Activated CD8-positive, alpha-beta memory T cell treated with anti-CD3 and anti-CD28 coated beads for 1 hour (primary cell): ENCODE measurements at places on chromosomes 12 and 14.

DNA sequence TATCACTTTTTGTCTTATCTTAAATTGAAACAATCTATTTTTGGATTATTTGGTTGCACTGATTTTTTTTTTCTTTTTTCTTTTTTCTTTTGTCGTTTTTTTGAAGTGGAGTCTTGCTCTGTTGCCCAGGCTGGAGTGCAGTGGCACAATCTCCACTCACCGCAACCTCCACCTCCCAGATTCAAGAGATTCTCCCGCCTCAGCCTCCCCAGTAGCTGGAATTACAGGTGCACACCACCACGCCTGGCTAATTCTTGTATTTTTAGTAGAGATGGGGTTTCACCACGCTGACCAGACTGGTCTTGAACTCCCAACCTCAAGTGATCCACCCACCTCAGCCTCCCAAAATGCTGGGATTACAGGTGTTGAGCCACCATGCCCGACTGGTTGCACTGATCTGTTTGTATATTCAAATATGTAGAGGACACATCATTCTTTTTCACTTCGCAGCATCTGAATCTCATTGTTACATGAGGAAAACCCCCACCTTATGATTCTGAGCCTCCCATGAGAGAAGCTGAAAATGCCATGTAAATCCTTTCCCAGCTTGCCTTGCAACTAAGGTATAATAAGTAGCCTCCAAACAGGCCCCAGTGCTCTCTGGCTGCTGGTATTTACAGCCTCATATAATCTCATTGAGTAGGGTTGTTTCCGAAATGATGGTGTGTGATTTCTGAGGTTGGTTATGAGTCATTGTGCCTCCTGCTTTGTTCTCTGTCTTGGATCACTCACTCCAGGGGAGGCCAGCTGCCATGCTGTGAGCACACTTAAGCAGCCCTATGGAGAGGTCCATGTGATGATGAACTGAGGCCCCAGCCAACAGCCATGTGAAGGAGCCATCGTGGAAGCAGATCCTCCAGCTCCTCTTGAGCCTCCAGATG, 5.2 kb upstream of the HSP90B1 start:
- DNase-seq, result no peak

DNA sequence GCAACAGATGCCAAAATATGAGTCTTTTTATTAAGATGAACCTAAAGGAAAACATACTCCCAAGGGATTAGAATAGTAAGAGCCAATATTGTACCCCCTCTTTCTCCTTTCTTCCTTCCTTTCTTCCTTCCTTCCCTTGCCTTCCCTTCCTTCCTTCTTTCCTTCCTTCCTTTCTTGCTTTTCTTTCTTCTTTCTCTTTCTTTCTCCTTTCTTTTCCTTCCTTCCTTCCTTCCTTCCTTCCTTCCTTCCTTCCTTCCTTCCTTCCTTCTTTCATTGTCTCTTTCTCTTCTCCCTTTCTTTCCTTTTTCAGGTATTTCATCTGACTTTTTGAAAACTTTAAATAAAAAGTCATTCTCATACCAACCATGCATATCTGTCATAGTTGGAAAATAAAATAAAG, 892.5 kb downstream of the LRFN5 start:
- DNase-seq, result no peak

DNA sequence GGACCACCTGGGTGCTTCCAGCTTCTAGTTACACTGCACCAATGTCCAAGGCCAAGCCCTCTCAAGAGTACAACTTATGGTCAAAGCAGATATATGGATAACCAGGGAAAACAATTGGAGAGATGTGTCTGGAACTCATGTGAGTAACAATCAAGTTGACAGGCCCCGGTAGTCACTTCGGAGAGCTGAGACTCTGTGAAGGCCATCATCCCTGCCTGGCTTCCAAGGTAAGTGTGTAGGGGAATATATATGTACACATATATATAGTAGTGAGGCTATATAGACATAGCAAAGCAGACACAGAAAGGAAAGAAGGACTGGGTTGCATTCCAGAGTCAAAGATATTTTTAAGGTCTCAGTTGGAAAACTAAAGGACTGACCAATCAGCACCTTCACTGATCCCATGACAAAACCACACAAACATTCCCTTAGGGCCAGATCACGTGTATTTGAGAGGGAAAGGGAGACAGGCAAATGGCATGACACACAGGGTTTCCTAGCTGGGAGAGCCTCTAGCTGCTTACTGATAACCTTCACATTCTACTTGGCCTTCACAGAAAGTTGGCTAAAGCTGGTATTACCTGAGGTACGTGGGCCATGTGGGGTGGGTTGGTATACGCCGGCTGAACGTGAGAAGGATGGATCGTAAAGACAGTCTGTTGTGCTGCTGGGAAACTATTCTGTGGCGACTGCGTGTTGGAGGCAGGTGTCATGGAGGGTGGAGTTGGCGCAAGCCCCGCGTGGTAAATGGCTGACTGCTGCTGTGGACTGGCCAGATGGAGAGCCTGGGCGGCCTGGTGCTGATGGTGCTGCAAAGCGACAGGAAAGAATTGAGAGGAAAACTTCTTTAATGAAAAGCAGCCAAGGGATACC, 50.0 kb downstream of the SH2B3 start:
- no peak for DNase-seq

GRCh38 chr14:95313707-95314106, 6.0 kb downstream of the CLMN start:
- DNase-seq, result no peak

DNA sequence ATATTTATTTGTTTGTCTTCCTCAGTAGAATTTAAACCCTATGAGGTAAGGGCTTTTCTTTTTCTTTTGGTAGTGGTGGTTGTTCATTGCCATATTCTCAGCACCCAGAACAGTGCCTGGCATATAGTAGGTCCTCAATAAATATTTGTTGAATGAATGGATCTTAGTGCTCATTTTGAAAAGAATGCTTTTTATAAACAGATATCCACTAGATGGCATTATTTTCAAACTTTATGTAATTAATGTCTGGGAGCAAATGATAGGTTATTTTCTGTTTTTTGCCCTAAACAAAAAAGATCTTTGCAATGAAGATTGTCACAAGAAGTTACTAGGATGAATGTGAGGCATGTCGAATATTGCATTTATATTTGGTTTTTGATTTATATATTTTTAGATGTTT, 64.1 kb downstream of the RAD51B start:
- no peak for DNase-seq
